ENCODE measurements at places on chromosomes 11 and 22. TPM values are rescaled to one million over a fixed set of nuclear protein-coding genes. Genes with fewer than 3 reads are reported as not detected.

The LUZP2 gene
- total RNA-seq = not detected

The GAS2 gene
- total RNA-seq = 0.95 TPM

The HBG2 gene
- not detected for total RNA-seq

The SAA4 gene
- total RNA-seq = not detected

The SUSD2 gene
- 56.4 TPM for total RNA-seq

The CSRP3 gene
- total RNA-seq = not detected

The NTM gene
- not detected for total RNA-seq

The MFNG gene
- 2.2 TPM for total RNA-seq

The C22orf23 gene
- not detected for total RNA-seq

The GAL3ST3 gene
- total RNA-seq = not detected

The NUP98 gene
- 72.0 TPM for total RNA-seq

The RAD9A gene
- 36.8 TPM for total RNA-seq

The TUBA8 gene
- total RNA-seq = 0.50 TPM

The DLG2 gene
- 0.20 TPM for total RNA-seq

The FSHB gene
- not detected for total RNA-seq

The PNPLA3 gene
- 1.5 TPM for total RNA-seq

The TPH1 gene
- total RNA-seq = 0.05 TPM

The OR51B5 gene
- total RNA-seq = 0.47 TPM

The MRGPRE gene
- total RNA-seq = 0.17 TPM

The OR51E1 gene
- not detected for total RNA-seq

The GLYATL1 gene
- total RNA-seq = not detected

The SAA2 gene
- not detected for total RNA-seq

The C11orf52 gene
- total RNA-seq = not detected

The MYBPC3 gene
- total RNA-seq = 0.09 TPM

The CABP2 gene
- not detected for total RNA-seq

The SYNGR1 gene
- total RNA-seq = 12.3 TPM

The POU2AF2 gene
- total RNA-seq = not detected

All from A549 treated with ZK216348 at 1 μM for 4 hours (cell line).